ENCODE measurements at places on chromosomes 7 and 10.

DNA sequence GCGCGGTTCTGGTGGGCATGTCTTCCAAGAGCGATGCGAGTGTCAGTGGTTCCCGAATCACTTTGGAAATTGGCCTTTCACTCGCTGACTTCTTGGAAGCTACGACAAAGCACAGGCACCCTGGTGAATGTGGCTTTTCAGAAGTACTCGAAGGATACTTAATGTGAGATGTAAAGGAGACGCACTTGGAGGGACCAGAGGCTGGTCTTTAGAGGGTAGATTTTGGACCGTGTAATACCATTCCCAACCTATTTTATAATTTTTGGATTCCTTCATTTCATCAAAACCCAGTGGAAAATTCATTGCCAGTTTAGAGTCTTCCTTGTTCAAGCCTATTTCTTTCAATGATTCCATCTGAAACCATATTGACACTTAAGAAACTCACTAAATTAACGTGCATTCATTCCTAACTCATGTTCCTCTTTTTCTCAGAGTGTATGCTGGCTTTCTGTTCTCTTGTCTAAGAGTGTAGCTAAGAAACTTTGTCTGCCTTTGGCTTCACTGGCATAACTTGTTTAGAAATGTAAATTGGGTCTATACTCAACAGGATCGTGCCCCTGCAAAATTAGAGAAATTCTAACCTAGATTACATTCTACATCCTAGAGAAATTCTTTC, 645 bp upstream of the COPG2 start:
- no peak for DNase-seq

- no peak for DNase-seq
Measured at GRCh38 chr7:42574685-42575084, 337.2 kb downstream of the C7orf25 start.

DNA sequence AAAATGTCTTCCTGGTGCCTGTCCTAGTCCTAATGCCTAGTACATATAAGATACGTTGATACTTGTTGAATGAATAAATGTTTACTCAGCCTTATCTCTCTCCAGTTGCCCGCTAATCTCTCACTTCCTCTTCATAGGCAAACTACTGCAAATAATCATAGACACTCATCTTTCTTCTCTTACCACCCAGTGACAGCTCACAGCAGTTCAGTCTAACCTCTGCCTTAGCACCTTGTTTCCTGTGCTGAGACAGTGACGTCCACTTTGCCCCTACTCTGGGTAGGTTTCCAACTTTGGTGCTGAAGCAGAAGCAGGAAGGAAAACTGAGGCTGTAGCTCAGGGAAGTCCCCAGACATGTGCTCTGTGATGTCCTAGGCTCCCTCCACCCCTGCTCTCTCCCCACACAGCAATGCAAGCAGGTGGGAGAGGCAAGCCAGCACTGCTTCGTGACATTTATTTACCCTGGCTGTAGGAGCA, 45.5 kb upstream of the RHOBTB1 start:
- DNase-seq: no peak

- DNase-seq: no peak
Measured at GRCh38 chr10:45229823-45230222, 85.6 kb downstream of the OR13A1 start.

GRCh38 chr7:2220506-2220905, 12.2 kb downstream of the MAD1L1 start:
- DNase-seq: no peak
